WTC11 (cell line): ENCODE measurements at places on chromosomes 5 and 9.

DNA sequence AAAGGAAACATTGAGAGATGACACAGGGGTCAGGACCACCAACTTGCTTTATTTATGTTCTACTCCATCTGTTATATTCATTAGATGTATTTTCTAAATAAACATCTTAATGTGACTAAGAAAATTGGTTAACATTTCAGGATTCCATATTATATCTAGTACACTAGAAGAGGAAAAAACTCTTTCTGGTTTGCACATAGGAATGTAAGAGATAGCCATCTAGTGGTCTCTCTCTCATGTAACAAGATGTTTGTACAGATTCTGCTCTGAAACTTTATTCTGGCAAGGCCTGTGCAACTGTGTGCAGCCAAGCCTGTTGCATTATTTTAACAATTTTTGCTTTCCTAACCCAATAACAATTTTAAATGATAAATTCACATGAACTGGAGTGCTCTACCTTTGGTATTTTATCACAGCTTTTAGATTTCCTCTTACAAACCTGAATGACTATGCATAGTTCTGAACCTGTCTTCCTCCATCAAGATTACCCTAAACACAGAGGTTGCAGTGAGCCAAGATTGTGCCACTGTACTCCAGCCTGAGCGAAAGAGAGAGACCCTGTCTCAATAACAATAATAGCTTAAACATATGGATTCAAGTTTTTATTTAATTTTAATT, 148.2 kb downstream of the GIN1 start:
- DNase-seq = no peak

GRCh38 chr9:36018129-36018528, 18.6 kb upstream of the RECK start:
- DNase-seq = no peak

- DNase-seq = no peak
These were observed 37.3 kb downstream of the SLIT3 start for GRCh38 chr5:169263591-169263990.

- no peak for DNase-seq
These were observed 17.9 kb downstream of the ANKH start for GRCh38 chr5:14853685-14854084.

DNA sequence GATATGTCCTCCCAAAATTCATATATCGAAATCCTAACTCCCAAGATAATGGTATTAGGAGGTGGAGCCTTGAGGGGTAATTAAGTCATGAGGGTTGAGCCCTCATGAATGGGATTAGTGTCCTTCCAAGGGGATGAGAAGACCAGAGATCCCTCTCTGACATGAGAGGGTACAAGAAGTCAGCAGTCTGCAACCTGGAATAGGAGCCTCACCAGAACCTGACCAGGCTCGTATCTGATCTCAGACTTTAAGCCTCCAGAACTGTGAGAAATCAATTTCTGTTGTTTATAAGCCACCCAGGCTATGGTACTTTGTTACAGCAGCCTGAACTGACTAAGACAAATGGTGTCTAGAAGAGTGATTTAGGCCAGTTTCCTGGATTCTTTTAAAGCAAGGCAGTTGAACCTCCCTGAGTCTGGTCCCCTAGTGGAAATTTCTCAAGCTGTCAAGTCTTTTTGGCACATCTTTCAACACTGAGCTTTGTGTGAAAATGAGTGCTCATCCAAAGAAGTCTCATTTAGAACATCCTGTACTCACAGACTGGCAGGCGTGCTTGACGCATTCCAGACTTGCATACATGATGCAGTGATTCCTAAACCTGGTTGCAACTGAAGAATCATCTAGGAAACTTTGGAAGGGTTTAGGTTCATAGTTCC, 254.8 kb upstream of the PPP1R2B start:
- no peak for DNase-seq
